ENCODE measurements at places on chromosomes 13 and 19. TPM values are rescaled to one million over a fixed set of nuclear protein-coding genes. Genes with fewer than 3 reads are reported as not detected.

Gene CEACAM8
- total RNA-seq: not detected

Gene PSG1
- not detected for total RNA-seq

Gene LRCH1
- 18.9 TPM for total RNA-seq

Gene CGB7
- not detected for total RNA-seq

Gene WDR18
- 54.3 TPM for total RNA-seq

Gene SRRM5
- total RNA-seq: 0.68 TPM

DNA sequence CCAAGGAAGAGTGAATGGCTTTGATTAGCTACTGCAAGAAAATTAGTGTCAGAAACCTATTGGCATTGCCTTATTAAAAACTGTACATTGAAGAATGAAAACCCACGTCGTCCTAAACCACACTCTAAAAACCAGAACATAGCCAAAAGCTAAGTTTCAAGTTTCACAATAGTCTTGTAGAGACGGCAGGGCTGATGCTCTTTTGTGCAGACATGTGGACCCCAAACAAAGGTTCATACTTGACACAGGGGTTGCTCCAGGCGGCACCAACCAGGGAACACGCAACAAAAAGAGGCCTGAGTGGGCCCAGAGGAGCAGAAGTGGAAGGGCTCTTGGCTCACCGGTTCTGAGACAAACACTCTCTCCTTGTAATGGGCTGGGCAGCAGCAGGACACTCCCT, 28.6 kb upstream of the MIR17HG start:
- DNase-seq: no peak

DNA sequence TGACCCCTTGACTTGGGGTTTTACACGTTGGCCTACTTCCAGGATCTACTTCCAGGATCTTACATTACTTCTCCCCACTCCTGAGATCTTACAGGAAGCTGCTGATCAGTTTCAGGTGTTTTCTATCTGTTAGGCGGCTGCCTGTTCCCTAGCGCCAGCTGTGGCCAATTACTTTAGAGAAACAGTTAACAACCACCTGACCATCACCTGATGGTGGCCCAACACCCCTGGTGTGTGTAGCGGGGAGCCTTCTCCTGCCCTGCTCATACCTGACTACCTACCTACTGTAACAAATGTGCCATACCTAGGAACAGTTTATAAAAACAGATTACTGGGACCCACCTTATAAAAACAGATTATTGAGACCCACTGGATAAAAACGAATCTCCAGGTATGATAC, 2.8 kb upstream of the POP4 start:
- no peak for DNase-seq

DNA sequence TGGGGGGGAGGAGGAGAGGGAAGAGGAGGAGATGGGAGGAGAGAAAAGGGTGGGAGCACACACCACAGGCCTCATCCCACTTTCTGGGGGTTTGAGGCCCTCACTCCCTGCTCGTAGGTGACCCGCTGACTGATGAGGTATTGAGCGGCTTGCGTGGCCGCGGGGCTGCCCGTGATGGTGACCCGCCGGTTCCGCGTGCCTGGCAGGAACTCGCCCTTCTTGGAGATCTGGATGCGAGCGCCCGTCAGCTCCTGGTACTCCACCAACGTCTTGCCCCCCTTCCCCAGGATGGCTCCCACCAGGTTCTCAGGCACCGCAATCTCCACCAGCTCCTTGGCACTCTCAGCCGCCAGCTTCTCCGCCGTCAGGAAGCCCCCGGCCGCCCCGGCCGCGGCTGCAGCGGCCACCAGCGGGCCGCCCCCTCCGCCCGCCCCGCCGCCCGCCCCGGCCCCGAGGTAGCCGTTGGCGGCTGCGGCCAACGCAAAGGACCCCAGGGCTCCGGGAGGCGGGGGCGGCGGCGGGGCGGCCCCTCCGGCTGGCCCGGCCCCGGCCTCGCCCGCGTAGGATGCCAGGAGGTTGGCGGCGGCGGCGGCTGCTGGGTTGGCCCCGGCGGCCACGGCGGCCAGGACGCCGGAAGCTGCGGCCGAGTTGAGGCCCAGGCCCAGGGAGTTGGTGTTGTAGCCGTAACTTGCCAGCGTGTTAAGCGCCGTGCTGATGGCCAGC, 25.4 kb upstream of the NANOS2 start:
- DNase-seq: no peak

DNA sequence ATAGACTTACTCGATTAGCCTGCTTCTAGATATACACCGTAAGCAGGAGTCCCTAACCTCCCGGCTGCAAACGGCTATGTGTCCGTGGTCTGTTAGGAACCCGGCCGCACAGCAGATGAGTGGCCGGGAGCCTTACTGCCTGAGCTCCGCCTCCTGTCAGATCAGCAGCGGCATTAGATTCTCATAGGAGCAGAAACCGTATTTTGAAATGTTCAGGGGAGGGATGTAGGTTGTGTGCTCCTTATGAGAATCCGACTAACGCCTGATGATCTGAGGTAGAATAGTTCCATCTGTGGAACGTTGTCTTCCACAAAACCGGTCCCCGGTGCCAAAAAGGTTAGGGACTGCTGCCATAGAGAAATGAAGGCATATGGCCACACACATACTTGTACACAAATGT, 1491.9 kb downstream of the SLITRK5 start:
- DNase-seq: no peak

DNA sequence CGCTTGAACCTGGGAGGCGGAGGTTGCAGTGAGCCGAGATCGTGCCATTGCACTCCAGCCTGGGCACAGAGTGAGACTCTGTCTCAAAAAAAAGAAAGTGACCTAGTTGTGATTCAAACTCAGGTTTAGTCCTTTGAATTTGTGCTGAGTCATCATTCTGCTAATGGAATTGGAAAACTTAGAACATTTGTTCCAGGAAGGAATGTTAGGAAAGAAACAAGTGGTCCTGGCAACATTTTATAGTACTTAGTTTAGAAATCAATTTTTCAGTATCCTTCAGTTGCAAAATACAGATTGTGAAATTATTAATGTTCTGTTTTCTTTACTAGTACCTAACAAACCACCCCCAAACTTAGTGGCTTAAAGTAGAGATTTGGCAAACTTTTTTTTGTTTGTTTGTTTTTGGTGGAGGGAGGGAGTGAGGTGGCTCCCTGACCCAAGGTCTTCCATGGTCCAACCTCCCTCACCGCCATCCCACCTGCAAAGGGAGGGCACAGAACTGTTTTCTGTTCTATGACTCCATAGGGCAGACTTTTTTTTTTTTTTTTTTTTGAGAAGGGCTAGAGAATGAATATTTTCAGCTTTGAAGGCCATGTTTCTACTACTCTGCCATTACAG, 9.2 kb upstream of the SULT2A1 start:
- no peak for DNase-seq

DNA sequence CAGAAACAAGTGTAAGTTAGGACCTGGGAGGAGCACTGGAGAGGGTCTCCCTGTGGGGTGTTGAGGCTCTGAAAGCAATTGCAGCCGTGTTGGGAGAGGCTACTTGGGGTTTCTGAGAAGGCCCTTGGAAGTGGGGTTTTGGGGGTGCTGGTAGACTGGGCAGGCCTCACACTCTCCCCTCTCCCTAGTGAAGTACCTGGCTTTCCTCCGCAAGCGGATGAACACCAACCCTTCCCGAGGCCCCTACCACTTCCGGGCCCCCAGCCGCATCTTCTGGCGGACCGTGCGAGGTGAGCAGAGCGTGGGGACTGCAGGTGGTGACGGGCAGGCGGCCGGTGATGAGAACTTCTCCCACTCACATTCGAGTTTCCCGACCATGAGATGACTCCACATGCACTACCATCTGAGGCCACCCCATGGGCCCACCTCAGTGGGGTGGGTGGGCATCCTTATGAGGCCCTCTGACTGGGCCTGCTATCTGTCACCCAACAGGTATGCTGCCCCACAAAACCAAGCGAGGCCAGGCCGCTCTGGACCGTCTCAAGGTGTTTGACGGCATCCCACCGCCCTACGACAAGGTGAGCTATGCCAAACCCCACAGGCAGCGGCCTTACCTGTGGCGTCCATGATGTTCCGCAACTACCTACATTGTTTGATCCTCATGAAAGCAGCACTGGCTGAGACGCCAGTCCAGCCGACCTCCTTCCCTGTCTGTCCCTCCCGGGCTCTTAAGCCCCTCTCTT, 3.0 kb downstream of the RPL13A start:
- DNase-seq: no peak

DNA sequence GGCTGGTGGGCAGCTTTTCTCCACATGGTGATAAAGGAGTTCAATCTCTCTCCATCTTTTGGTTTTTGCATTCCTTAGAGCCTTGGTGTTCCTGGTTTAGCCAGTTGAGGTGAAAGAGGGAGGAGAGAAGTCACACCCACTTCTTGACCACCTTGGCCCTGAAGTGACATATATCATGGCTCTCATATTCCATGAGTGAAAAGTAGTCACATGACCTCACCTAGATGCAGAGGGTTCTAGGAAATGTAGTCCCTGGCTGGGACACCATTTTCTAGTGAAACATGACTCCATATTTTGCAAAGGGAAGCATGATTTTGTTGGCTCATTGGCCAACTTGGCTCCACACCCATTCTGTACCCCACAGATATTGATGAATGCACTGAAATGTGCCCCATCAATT, 16.1 kb downstream of the ADGRE1 start:
- no peak for DNase-seq

DNA sequence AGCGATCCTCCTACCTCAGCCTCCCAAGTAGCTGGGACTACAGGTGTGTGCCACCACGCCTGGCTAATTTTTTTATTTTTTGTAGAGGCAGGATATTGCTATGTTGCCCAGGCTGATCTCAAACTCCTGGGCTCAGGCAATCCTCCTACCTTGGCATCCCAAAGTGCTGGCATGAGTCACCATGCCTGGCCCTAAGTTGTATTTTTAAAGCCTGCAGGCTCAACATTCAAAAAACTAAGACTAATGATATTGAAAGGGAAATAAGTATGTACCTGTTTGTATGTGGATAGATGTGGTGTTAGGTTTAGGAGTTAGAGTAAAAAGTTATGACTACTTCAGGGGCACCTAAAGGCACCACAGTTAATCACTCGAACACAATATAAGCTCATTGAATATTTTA, 5.4 kb upstream of the IPO5 start:
- no peak for DNase-seq

DNA sequence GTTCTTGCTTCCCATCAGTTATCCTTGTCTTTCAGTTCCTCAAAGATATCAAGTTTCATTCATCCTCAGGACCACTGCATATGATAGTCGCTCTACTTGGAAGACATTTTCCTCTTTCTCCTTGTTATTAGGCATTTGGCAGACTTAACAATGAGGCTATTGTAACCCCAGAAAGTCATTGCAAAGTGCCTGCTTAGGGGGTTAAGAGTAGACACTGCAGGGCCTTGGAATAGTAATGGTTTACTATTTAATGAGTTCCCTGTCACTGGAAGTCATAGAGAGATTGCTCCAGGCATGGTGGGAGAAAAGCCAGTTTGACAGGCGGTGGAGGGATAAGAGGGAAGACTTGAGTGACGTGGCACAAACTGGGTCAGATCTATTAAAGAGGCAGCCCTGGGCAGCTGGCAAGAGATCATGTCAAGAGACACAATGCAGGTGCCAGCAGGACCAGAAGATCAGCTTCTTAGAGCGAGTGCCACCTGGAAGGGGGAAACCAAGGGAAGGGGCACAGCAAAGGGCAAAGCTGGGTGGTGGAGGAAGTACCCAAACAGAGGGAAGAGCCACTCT, 16.8 kb upstream of the CPB2 start:
- DNase-seq: no peak

DNA sequence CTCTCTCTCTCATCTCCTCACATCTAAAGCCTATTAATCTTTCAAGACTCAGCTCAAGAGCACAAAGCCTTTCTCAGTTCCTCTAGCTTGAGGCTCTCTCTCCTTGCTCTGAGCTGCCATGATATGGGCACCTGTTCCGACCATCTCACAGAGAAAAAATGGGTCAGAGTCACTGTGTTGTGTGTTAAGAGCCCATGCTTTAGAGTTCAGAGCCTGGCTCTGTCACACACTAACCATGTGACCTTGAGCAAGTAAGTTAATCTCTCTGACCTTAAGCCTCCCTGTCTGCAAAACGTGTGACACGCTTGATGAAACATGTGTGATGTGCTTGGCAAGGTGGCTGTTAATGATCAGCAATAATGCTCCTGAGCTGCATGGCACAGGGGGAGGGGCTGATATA, 245.2 kb downstream of the DLEU7 start:
- DNase-seq: no peak

GRCh38 chr19:52946322-52947310, 16.1 kb downstream of the ZNF816 start:
- no peak for DNase-seq

DNA sequence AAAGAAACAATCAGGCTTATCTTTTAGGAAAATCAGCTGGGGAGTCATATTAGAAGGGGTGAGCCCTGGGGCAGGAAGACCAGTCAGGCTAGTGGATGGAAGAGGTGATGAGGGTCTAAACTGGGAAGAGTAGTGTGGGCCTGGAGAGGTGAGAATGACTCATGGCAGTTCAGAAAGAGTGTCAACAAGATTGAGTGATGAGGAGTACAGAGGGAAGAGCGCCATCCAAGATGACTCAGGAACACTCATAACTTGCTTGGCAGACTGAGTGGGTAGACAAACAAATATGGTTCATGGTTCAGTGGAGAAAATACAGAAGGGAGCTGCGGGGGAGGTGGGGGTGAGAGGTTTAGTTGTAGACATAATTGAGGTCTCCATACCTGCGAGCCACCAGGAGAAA, 17.3 kb upstream of the CLDN10 start:
- no peak for DNase-seq

DNA sequence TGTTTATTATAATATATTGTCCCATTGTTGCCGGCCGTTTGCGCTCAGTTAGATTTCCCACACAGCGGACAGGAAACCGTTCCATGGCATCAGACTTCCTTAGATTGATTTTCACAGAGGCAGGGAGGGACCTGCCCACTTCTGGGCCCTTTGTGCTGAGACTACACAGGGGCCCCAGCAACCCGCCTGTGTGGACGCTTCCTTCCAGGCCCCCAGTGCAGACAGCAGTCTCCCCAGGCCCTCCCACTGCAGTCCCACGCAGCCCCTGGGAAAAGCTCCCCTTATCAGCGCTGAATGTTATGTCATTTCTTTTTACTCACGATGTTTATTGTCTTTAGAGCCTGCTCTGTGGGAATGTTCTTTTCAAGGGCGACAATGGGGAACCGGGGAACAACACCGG, 351.7 kb upstream of the ARGLU1 start:
- no peak for DNase-seq

DNA sequence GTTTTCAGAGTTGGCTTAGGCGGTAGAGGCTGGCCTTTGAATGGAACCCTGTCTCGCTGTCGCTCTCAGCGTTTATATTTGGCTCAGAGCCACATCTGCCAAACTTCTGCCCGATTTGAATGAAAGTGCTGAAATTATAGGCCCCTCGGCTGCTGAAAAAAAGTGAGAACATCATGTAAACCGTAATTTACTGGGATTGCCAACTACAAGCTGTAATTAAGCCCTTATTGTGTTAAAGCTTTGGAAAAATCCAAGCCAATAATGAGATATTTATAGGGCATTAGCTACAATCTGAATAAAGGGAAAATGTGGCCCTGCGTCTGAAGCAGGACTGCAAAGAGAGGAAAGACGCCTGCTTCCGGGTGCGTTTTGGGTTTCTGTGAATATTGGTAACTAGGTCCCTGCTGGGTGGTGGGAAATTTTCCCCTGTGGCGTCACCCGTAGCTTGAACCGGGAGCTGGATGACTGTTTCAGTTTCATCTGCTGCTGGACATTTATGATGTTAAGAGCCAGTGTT, 9.9 kb downstream of the DNM2 start:
- DNase-seq: no peak
